WERI-Rb-1 (cell line): ENCODE measurements at places on chromosomes 6 and 20.

GRCh38 chr6:168231393-168231957 is 88.1 kb downstream of the DACT2 start:
- no peak for DNase-seq

GRCh38 chr6:13164291-13164690 is 164.0 kb downstream of the TBC1D7 start:
- DNase-seq: no peak

- no peak for DNase-seq
Observed at GRCh38 chr20:9300534-9300933, 213.9 kb upstream of the LAMP5 start.

DNA sequence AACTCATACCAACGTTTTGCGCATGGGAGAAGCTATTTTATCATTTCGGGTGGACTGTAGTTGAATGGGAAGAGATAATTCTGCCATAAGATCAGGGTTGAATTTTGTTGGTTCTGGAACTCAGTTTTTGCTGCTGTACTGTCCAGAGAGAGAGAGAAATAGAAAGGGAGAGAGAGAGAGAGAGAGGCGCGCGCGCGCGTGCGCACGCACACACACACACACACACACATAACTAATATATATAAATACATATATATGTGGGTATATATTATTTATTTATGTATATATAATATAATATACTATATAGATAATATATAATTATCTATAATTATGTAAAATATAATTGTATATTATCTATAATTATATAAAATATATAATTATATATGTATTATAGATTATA is 21.9 kb downstream of the ATRN start:
- DNase-seq: no peak

DNA sequence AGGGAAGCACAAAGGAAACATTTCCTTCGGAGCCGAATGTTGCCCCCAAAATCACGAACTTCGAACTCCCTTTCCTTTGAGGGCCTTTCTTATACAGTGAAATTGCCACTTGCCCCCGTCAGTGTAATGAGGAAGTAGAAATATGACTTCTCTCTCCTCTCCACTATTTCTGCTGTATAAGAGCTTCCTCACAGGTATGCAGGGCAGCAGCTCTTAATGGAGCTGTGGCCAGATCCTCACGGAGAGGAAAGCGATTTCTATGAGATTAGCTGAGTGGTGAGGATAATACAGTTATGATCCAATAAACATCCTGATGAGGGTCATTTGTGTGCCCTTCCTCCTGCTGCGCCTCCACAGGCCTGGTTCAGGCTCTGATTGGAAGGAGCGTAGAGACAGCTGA is 10.8 kb upstream of the CPNE5 start:
- DNase-seq: no peak

GRCh38 chr6:89051676-89052075 is 28.9 kb upstream of the PNRC1 start:
- DNase-seq: no peak

DNA sequence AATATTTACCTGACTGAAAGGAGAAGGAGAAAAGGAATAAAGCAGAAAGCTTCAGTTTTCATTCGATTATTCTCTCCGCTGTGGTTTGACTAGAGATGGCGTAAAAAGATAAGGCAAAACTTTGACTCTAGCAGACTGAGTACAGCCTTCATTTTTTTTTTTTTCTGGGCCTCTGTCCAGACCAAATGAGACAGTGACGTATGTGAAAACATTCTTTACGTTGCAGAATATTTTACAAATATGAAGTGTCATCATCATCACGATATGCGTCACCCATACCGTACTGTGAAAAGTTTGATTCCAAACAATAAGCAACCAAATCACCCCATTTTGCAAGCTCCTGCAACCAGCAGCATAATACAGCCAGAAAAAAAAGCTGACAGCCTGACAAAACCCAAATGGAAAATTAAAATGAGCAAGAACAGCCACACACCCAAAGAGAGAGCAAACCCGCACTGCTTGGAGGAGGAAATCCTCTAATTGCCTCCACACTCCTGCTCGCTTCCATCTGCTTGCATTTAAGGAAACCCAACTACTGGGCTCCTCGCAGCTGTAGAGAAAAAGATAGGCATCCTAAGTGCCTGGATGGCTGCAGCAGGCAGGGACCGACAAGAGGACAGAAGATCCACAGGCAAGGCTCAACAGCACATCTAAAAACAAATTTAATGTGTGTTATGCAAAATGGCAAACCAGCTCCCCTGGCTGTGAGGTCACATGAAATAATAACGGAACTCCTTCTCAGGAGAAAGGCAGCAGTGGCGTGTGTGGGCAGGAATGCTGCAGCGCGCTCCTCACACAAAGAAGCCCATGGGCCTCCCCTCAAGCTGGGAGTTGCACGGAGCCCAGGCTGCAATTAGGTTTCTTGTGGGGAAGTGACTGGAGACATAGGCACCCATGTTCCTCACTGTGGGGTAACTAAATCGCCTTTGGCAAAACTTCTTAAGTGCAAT is 113.1 kb downstream of the FYN start:
- no peak for DNase-seq

DNA sequence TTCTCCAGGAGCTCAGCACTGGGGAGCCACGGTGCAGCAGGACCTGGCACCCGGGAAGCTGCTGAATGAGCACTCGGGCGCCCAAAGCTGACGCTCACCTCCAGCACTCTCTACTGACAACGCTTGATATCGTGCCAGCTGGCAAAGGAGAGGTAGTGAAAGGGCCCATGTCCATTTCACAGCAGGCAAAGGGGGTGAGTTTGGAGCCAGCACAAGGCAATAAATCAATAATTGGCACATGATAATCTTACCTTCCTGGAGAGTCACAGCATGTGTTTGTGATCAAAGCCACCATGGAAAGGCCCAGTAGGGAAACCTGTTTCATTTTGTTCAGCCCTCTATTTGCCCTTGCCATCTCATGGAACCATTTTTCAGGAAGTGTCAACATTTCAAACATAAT is 23.3 kb upstream of the SMIM26 start:
- DNase-seq: no peak

DNA sequence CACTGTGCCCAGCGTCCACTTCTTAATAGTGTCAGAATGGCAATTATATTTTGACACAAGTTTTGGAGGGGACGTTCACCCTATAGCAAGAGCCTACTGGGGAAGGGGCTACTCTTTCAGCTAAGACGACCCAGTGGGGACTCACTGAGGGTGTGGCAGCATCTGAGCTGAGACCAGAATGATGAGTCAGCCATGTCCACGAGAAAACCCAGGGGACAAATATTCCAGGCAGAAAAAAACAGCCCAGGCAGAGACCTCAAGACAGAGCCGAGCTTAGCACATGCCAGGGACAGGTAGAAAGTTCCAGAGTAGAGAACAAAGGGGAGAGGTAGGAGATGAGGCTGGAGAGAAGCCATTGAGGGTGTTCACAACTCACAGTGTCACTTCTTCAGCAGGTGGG is 11.2 kb downstream of the CNBD2 start:
- no peak for DNase-seq

DNA sequence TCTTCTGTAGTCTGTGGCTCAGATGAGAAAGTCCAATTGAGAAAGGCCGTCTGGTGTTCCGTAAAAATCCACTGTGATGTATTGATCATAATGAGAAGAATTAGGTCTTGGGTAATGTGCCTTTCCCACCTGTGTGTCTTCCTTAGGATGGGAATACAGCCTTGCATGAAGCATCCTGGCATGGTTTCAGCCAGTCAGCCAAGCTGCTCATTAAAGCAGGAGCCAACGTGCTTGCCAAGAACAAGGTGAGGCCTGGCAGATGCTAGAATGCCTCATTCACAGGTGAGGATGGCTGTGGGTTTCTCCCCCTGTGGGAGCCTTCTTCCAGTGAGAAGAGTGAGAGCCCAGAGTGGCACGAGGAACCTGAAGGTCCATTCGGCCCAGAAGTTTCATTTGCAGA is 32.7 kb downstream of the LYRM2 start:
- no peak for DNase-seq

DNA sequence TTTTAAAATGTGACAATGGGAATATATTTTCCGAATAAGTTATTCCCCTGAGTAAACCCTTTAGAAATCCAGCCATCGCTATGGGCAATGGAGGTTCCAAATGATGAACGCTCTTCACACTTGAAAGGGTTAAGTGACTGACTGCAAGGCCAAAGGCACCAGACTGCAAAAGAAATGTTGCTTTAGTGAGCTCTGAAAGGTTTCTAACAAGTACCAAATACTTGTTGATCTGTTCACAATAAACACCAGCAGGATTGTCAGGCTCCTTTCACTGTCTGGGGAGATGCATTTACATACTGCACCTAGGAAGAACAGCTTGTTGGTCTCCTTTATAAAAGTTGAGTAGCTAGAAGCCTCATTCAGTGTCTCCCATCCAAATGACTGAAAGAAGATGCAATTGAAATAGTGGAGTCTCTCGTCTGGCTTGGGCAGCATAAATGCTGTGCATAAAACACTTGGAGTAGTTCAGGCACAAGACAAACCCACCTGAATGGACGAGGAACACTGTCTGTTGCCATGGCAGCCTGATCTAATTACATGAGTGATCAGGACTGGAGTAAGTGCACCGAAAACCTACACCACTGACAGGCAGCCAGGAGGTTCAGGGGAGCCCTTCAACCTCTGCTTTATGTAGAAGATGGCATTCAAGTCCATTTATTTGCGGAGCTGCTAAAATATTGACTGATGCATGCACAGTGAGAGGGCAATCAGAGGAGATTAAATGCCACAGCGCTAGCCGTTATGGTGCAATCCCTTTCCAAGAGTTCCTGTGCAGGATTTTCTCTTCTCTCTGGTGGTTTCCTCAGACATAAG is 2.9 kb downstream of the ATXN1 start:
- no peak for DNase-seq

DNA sequence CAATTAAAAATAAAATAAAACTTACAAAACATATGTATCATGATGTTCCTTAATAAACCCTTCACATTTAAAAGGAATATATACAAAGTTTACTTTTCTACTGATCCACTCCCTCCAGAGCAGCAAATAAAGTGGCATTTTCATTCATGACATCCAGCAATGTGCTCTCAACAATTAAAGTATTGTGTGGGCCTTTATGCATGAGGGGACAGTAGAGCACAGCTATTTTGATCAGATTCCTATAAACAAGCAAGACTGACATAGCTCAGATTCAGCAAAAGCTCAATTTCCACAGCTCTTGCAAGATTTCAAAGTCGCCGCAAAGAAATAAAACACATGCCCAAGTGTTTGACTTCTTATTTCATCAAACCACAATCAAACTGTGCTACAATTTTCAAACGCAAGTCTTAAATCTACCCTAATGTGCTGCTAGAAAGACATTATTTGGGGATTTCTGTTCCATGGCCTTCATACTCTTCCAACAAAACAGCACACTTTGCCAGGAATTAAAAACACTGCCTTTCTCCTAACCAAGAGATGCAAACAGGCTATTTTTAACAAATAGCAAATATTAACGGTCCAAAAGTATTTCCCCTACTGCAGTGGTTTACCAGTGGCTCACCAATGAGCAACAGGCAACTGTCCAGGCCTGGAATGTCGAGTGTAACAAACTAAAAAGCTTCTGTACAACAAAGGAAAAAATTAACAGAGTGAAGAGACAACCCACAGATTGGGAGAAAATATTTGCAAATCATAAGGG is 52.3 kb downstream of the MBOAT1 start:
- no peak for DNase-seq

- DNase-seq: no peak
Observed at GRCh38 chr6:75952128-75952527, 120.3 kb downstream of the IMPG1 start.

DNA sequence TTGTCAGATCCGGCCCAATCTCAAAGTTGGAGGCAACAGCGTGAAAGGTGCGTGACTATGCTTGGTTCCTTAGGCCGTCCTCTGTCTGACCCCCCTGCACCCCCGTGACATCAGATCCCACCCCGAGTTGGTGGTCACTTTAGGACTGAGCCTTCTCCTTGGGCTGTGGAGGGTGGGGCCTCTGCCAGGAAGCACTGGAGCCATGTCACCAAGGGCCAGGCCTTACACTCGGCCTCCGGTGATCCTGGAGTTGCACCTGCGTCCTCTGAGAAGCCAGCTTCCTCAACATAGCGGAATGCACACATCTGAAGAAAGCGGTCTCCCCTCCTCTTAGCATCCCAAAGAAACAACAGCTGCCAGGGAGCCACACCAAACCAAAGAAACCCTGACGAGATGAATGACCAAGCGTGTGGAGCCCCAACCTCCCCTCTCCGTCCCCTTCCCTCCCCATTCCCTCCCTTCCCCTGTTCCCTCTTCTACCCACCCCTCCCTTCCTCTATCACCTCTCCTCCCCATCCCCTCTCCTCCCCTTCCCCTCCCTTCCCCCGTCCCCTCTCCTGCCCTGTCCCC is 182.6 kb downstream of the TTLL2 start:
- DNase-seq: no peak

- DNase-seq: no peak
Observed at GRCh38 chr6:45597424-45597823, 219.7 kb upstream of the SUPT3H start.

DNA sequence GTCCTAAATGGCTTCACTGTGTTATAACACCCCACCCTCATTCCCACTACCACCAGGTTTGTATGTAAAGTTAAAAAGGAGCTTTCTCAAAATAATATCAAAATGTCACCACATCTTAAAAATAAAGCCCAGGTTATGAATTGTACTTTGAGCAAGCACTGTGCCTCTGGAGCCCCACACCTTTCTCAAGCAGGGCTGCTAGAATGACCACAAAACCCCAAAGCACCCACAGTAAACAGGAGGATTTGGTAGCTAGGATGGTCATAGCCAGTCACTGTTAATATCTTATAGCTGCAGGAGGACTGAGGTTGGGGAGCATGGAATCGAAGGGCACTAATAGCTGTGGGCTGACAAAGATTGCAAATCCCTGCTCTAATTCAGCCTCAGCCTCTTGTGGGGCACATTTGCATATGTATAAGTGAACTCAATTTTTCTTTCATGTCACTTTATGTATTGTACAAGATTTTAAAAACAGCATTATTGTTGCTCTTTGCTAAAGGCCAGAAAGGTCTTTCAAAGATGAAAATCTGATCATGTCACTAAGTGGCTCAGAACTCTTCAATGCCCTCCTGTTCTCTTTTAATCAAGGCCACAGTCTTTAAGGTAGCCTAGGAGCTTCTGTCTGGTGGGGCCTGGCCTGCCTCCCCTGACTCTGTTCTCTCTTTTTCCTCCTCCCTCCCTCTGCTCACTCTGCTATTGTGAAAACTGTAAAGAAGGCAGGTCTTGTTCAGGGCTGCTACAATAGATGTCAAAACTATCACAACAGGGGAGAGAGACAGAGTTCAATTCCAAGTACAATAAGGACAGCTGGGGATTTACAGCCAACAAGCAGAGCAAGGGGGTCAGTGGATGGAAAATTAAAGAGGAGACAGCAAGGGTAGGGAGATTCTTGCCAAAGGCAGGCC is 101.6 kb downstream of the TMEM200A start:
- no peak for DNase-seq

DNA sequence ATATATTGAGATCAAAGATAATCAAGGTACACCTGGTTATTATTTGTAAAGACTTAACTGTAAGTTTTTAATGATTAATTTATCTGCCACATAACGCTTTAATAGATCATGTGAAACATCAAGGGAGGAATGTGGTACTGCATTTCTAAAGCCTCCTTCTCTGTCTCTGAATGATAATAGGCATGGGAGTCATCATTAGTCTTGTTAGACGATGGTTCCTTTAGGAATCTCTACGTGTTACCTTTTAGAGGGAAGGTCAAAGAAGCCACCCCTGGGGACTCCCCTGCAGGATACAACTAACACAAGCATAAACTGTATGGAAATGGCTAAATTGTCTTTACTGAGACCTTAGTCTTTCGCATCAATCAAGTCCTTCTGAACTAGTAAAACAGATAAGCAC is 173.6 kb upstream of the MCHR2 start:
- DNase-seq: no peak
